ENCODE measurements at places on chromosomes 16 and 17. TPM values are rescaled to one million over a fixed set of nuclear protein-coding genes. Genes with fewer than 3 reads are reported as not detected.
A peak's percentile ranks its signal among the peaks of the same experiment; 100 is the strongest.

- no peak for DNase-seq
- no peaks in the 10 kb centered on the region for H3K4me1 ChIP-seq
- no peaks in the 10 kb centered on the region for H3K36me3 ChIP-seq
- H3K4me3 ChIP-seq, result no peak overlapping the region
Observed at GRCh38 chr17:78284146-78284545, 52.7 kb downstream of the TMEM235 start.

Gene BIRC5
- total RNA-seq, result 95.4 TPM

Gene CCL1
- 0.44 TPM for total RNA-seq

Gene PRR35
- total RNA-seq, result not detected

DNA sequence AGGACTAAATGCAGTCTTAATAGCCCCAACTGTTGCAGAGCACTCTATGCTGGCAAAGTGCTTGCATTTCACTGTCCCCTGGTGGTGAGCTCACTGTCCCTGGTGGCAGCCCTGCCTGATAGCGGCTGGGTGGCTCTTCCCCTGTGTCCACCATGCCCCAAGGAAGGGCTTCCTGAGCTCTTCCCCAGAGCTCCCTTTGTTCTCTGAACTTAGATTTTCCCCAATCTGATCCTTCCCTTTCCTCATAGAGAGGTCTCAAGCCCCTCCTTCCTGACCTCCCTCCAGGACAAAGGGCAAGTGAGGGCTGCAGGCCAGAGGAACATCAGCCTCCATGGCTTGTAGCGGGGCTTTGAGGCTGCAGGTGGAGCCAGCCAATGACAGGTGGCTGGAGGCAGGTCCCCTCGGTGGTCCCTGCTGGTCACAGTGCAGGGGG lies 17.0 kb downstream of the BEAN1 start:
- H3K4me3 ChIP-seq, result no peak overlapping the region
- peaks cover 6% of the 10 kb centered on the region for H3K27me3 ChIP-seq
- no peak overlapping the region for H3K27ac ChIP-seq
- no peaks in the 10 kb centered on the region for H3K36me3 ChIP-seq

Gene DPEP1
- not detected for total RNA-seq

- H3K36me3 ChIP-seq, result peaks cover 29% of the 10 kb centered on the region
- no peaks in the 10 kb centered on the region for H3K27me3 ChIP-seq
- H3K4me1 ChIP-seq, result peaks cover 12% of the 10 kb centered on the region
- H3K4me3 ChIP-seq, result no peak overlapping the region
- peak; percentile 12 for DNase-seq
Observed at GRCh38 chr17:19800571-19800970, 52.5 kb upstream of the ALDH3A1 start.

DNA sequence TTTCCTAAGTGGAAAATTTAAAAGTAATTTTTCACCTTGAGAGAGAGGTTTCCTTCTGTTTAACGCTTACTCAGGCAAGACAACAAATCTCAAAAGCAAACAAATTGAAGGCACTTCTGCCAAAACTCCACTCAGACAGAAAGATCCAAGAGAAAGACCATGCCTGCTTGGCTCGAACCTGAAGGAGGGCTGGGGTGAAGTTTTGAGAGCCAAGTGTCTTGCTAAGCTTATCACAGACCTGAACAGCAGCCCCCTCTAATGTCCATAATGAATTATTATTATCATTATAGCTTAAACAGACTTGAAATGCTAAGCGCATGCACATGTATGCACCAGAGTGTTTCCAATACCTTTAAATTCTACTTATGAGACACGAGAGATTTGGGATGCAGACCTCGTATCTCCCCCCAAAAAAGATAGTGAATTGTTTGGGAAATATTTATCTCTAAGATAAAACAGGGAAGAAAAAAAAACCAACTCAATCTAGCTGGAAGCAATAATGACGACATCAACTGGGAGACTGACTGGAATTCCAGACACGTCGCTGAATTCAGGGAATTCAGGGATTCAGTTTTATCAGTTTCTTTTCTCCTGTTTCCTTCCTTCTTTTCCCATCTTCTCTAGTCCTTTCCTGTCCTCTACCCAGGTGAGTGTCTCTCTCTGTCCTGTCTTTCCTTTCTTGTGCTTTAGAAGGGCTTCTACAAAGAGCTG lies 473.2 kb downstream of the RBFOX1 start:
- no peaks in the 10 kb centered on the region for H3K27me3 ChIP-seq
- no peaks in the 10 kb centered on the region for H3K4me1 ChIP-seq
- no peak overlapping the region for H3K27ac ChIP-seq
- DNase-seq, result no peak
- no peaks in the 10 kb centered on the region for H3K36me3 ChIP-seq

GRCh38 chr16:50153596-50154419 lies 702 bp downstream of the TENT4B start:
- peaks cover 39% of the 10 kb centered on the region for H3K4me1 ChIP-seq
- H3K4me3 ChIP-seq, result peak overlapping the region; percentile 80
- no peaks in the 10 kb centered on the region for H3K27me3 ChIP-seq
- peak overlapping the region; percentile 73 for H3K27ac ChIP-seq
- DNase-seq, result peak; percentile 57
- H3K36me3 ChIP-seq, result no peaks in the 10 kb centered on the region

GRCh38 chr17:79465011-79465680 lies 145.7 kb downstream of the RBFOX3 start:
- H3K36me3 ChIP-seq, result no peaks in the 10 kb centered on the region
- no peak overlapping the region for H3K27ac ChIP-seq
- no peak for DNase-seq
- no peak overlapping the region for H3K4me3 ChIP-seq

DNA sequence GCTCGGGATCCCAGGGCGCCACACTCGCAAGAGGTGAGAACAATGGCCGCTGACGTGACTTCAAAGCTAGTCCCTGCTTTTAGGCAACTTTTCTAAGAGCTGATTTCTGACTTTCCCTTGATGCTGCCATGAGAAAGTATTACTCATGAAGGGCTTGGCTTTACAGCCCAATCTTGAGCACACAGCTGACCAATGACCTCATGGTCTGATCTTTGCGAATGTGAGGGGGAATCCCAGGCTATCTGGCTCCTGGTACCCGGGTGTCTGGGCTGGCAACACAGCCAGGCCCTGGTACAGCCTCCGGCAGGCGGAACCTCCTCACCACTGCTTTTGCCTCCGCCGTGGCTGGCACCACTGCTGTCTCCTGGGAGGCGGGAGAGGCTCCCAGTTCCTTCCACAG lies 17.5 kb downstream of the NDUFAF8 start:
- H3K27ac ChIP-seq, result no peak overlapping the region
- peaks cover 3% of the 10 kb centered on the region for H3K4me1 ChIP-seq
- H3K36me3 ChIP-seq, result peaks cover 10% of the 10 kb centered on the region

Gene SERPINF2
- not detected for total RNA-seq

GRCh38 chr17:76442341-76443338 lies 10.3 kb downstream of the UBE2O start:
- no peak overlapping the region for H3K4me3 ChIP-seq
- H3K4me1 ChIP-seq, result peaks cover 60% of the 10 kb centered on the region

DNA sequence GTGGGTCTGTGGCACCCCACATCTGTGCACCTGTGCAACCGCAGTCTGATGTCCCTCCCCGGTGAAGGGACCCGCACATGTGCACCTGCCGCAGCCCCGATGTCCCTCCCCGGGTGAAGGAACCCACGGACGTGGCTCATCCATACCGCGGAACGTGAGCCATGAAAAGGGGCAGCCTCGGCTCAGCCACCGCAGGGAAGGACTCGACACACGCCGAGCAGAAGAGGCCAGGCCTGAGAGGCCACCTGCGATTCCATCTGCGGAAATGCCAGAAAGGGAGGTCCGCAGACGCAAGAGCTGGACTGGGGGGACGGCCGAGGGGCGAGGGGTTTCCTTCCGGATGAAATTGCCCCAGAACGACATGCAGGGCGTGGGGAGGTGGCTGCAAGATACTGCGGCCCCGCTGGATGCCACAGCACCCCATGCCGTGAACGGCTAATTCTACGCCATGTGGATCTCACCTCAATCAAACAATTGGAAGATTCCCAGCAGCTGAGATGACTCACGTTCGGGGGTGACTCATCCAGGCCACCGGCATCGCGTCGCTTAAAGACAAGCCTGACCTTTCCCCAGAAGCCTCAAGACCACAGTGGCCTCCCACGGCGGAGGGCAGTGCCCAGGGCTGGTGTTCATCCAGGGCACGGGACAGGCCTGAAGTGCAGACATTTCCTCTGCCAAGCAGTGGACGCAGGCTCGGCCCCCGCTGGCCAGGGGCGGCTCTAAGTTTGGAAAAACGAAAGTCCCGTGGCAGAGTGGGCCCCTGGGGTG lies 21.0 kb downstream of the SOX8 start:
- no peaks in the 10 kb centered on the region for H3K27me3 ChIP-seq
- peak overlapping the region; percentile 34 for H3K4me3 ChIP-seq
- peaks cover 58% of the 10 kb centered on the region for H3K4me1 ChIP-seq
- no peaks in the 10 kb centered on the region for H3K36me3 ChIP-seq
- peak overlapping the region; percentile 77 for H3K27ac ChIP-seq

Gene NOL11
- 59.5 TPM for total RNA-seq

GRCh38 chr17:56441308-56441707 lies 152.2 kb upstream of the NOG start:
- H3K4me3 ChIP-seq, result no peak overlapping the region
- no peak overlapping the region for H3K27ac ChIP-seq
- peaks cover 2% of the 10 kb centered on the region for H3K27me3 ChIP-seq
- H3K4me1 ChIP-seq, result no peaks in the 10 kb centered on the region

Gene GCGR
- not detected for total RNA-seq

Gene BEAN1
- not detected for total RNA-seq

Gene TERF2IP
- total RNA-seq, result 85.1 TPM

DNA sequence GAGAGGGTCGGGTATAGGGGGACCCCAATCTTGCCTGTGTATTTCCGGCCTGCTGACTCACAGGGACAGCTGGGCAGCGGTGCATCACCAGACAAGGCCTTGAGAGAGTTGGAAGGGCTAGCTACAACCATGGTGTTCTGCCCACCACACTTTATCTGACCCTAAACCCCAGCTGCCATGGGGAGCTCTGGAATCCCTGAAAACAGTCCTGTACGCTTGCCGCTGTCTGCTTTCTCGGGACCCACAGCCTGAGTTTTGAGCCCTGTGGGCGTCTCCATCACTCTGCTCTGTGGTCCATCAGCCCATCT lies 100.4 kb upstream of the GSE1 start:
- no peaks in the 10 kb centered on the region for H3K27me3 ChIP-seq
- no peaks in the 10 kb centered on the region for H3K36me3 ChIP-seq
- H3K4me1 ChIP-seq, result no peaks in the 10 kb centered on the region
- H3K27ac ChIP-seq, result no peak overlapping the region

GRCh38 chr17:47013341-47013740 lies 34.3 kb upstream of the RPRML start:
- no peak for DNase-seq
- H3K36me3 ChIP-seq, result no peaks in the 10 kb centered on the region
- no peak overlapping the region for H3K27ac ChIP-seq
- no peak overlapping the region for H3K4me3 ChIP-seq

GRCh38 chr16:47310792-47311211 lies 150.1 kb downstream of the ITFG1 start:
- peaks cover 16% of the 10 kb centered on the region for H3K36me3 ChIP-seq
- H3K4me3 ChIP-seq, result no peak overlapping the region
- H3K27me3 ChIP-seq, result no peaks in the 10 kb centered on the region
